ENCODE measurements at places on chromosomes 16 and 17.

- no peak for DNase-seq
Observed at GRCh38 chr17:31724619-31725018, 134.4 kb downstream of the COPRS start.

GRCh38 chr16:55152875-55153390 is 171.1 kb upstream of the IRX6 start:
- no peak for DNase-seq

GRCh38 chr17:78725448-78726021 is 56.5 kb downstream of the CYTH1 start:
- no peak for DNase-seq

GRCh38 chr17:70201872-70202419 is 32.6 kb downstream of the KCNJ2 start:
- no peak for DNase-seq

DNA sequence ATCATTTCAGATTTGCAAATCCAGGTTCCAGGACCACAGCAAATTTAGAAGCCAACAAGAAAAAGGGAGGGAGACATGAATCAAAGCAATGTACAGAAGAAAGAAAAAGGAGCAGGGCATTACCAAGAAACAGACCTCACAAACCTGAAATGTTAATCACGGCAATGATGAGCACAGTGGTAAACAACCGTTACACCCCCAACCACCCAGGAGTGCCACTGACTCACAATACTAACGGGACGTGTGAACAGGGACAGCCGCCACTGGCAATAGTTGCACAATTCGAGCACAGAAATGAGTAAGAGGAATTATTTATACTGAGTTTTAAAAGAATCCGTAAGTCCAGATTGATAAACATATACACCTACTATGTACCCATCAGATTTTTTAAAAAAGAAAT is 13.8 kb downstream of the USP22 start:
- DNase-seq = no peak

GRCh38 chr17:66967837-66968543 is 3.5 kb downstream of the CACNG4 start:
- DNase-seq = no peak

- no peak for DNase-seq
Observed at GRCh38 chr17:58384897-58385296, 32.4 kb downstream of the RNF43 start.

- no peak for DNase-seq
Observed at GRCh38 chr17:37160944-37161343, 212.2 kb downstream of the AATF start.

DNA sequence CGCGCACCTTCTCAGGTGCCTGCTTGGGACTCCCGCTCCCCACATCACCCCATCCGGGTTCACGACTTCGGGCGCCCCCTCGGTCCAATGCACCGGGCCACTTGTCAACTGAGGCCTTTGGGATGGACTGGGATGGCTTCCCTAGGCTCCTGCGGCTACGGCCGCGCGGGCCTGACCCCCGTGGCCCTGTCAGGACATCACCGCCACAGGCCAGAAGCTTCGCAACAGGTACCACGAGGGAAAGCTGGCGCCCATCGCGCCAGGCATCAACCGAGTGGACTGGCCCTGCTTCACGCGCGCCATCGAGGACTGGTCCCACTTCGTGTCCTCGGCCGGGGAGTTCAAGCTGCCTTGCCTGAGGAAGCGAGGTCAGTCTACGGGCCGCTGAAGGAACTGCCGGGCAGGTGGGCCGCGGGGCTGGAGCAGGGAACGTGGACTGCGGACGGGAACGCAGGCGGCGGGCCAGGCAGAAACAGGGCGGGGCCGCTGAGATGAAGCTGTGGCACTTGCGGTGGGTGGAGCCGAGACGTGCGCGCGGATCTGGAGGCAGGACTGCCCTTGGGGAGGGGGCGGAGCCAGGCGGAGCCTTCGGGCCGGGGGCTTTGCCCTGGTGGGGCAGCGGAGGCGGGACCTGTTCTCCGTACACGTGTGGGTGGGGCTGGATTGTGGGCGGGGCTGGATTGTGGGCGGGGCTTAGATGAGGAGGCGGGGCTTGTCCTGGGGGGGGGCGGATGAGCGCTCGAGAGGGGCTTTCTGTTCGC is 13.7 kb upstream of the CNGB1 start:
- DNase-seq = peak; percentile 43

GRCh38 chr16:70496513-70496912 is 26.8 kb downstream of the COG4 start:
- no peak for DNase-seq

- DNase-seq = no peak
Observed at GRCh38 chr16:57306676-57307341, 22.3 kb upstream of the PLLP start.

GRCh38 chr17:49708515-49709183 is 885 bp upstream of the SLC35B1 start:
- DNase-seq = no peak

DNA sequence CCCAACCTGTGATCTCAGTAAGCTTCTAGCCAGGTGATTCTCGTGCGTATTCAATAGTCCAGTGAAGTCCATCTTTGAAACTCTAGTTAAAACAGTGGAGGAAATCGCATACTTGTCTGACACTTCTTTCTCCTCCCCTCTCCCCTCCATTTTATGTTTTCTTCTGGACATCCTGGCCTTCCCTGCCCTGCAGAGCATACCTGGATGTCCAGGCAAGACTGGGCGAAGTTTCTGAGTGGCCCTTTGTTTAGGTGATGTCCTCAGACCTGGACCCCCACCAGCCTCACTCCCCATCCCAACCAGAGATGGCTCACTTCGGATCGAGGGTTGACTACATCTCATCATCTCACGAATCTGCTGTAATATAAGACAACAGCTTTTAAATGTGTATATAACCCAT is 65.7 kb downstream of the CCDC182 start:
- DNase-seq = no peak

DNA sequence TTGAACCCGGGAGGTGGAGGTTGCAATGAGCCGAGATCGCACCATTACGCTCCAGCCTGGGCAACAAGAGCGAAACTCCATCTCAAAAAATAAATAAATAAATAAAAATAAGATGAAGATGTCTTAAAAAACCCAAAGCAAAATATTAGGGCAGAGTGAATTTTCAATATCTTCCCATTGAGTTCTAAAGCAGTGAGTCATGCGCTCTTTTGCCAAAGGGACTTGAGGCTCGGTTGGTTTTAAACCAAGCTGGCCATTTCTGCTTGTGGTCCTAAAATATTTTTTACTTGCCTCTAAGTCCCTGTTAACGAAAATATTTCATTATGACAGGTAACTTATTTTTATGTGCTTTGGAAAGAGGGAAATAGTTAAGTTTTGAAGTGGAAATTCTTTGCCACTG is 4.7 kb downstream of the PAFAH1B1 start:
- DNase-seq = no peak

DNA sequence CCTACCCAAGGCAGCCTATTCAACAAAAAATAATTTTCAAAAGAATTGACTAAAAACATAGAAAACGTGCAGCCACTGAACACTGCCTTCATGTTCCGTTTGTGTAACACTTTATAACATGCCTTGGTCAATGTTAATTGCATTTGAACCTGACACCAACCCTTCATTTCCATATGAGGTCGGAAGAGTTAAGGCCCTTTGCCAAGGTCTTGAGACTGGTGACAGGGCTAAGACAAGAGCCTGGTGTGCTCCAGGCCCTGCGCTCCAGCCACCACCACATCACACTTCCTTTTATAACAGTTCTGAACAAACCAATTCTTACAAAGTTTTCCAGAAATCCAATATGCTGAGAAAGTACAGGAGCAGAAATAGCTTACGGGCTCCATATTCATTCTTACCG is 4.2 kb downstream of the BBS2 start:
- DNase-seq = no peak

DNA sequence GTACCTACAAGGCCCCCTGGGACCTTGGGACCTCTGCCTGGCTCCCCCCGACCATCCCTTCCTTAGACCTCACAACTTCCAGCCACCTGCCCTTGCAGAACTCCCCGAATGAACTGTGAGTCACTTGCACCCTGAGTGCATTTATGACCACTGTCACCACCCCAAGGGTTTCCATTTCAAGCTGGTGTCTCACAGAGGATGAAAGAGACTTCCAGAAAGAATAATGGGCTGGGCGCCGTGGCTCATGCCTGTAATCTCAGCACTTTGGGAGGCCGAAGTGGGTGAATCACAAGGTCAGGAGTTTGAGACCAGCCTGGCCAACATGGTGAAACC is 124.5 kb upstream of the CIBAR2 start:
- DNase-seq = no peak

GRCh38 chr17:17134051-17134956 is 71.8 kb downstream of the PLD6 start:
- DNase-seq = peak; percentile 39

- DNase-seq = peak; percentile 52
Observed at GRCh38 chr17:68248199-68248825, 469 bp downstream of the AMZ2 start.

DNA sequence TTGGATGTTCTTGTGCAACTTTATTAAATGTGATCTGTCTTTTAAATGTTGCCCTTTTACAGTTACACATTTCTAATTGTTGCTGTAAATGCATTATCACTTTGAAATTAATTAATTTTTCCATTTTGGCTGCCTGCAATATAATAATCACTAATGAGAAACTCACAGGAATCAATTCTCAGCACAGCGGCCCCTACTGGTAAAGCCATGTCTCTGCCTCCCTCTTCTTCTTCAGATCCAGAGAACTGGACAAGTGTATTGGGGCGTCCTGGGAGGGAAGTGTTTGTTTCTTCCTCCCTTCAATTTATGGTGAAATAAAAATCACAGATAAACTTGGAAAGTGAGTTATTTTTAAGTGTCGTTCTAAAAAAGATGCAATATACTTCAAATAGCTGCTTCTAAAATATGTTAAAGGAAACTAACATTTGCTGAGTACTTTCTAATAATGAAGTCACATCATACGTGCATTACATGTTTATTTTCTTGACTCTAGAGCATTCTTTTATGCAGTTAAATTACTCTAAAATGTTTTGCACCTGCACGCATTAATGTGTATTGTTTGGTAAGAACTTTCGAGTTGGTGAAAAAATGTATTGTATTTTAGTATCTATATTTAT is 338.0 kb downstream of the WWOX start:
- no peak for DNase-seq

GRCh38 chr16:51876934-51877333 is 670.0 kb downstream of the TOX3 start:
- DNase-seq = no peak

GRCh38 chr16:83817022-83817421 is 9.2 kb downstream of the HSBP1 start:
- DNase-seq = no peak

GRCh38 chr16:1794221-1794871 is 841 bp upstream of the IGFALS start:
- DNase-seq = no peak

DNA sequence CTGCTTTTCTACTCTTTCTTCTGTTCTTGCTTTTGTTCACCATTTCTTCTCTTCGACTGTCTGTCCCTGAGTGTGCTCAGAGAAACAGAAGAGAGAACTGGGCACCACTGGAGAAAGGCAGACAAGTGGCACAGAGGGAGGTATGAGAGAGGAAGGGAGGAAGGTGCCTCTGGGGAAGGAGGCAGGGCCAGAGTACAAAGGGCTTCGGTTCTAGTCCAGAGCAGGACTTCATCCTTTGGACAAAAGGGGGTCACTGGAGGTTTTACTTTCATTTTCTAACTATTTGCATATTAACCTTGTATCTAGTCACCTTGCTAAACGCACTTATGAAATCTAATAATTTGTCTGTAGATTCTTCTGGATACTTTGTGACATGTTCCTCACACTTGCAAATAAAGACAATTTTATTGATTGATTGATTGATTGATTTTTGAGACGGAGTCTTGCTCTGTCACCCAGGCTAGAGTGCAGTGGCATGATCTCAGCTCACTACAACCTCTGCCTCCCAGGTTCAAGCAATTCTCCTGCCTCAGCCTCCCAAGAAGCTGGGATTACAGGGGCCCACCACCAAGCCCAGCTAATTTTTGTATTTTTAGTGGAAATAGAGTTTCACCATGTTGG is 13.5 kb downstream of the ITGB4 start:
- no peak for DNase-seq

DNA sequence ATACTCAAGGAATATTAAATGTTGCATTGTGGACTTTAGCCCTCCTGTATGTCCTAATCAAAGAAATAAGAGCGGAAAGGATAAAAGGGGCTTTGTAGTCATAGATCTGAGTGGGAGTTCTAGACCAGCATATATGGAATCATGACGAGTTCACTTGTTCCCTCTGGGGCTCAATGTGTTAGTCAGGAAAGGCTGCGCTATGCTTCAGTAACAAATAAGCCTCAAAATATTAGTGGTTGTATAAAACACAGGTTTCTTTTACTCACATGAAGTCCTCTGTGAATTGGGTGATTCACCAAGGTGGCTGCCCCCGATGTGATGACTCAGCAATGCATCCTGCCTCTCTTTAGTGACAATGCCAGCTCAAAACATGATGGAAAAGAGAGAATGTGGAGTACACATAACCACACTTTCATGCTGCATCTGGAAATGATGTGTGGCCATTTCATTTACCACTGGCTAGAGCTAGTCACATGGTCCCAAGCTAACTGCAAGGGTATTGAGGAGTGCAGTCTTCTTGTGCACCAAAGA is 63.3 kb upstream of the IRX5 start:
- DNase-seq = no peak

GRCh38 chr17:36063786-36064541 is at the start of gene CCL18:
Gene CCL18 (plus strand): TSS chr17:36064272. CDS start chr17:36064343, 71 bp downstream.
- no peak for DNase-seq

DNA sequence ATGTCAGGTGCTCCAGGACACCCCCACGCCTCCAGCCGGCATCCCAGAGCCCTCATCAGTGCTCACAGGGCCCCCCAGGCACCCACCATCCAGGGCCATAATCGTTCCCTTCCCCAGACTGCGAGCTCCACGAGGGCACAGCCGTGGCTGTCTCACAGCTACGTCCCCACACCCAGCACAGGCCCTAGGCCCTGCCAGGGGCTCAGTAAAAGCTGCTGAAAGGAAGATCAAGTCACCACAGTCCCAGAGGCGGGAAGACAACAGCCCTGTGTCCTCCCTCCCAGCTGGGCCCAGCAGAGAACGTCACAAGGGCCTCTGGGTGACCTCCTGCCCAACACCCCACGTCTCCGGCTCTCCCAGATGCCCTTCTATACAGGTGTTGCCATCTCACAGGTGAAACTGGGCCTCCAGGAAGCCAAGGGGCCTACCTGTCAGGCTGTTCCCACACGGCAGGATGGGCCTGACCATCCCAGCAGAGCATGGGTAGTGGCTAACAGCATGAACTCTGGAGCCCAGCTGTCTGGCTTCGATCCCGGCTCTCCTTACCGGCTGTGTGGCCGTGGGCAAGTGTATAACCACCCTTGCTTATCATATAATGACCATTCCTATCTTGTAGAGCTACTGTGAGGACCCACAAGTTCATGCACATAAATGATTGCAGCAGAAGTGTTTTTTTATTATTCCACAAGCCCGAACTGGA is 17.9 kb downstream of the ARL2BP start:
- DNase-seq = peak; percentile 44

GRCh38 chr16:77223184-77223583 is 24.0 kb downstream of the SYCE1L start:
- no peak for DNase-seq

- DNase-seq = no peak
Observed at GRCh38 chr17:6340708-6341107, 94.2 kb downstream of the AIPL1 start.
